ENCODE measurements at places on chromosomes 12 and 14. TPM values are rescaled to one million over a fixed set of nuclear protein-coding genes. Genes with fewer than 3 reads are reported as not detected.

CS gene
- total RNA-seq, result 799 TPM

- DNase-seq, result peak; percentile 79
These were observed 21.7 kb upstream of the VPS37B start for GRCh38 chr12:122917507-122918121.

- DNase-seq, result no peak
These were observed 24.4 kb upstream of the CRACR2A start for GRCh38 chr12:3777206-3777809.

- DNase-seq, result no peak
These were observed 87.9 kb upstream of the PTPRQ start for GRCh38 chr12:80356097-80356496.

DNA sequence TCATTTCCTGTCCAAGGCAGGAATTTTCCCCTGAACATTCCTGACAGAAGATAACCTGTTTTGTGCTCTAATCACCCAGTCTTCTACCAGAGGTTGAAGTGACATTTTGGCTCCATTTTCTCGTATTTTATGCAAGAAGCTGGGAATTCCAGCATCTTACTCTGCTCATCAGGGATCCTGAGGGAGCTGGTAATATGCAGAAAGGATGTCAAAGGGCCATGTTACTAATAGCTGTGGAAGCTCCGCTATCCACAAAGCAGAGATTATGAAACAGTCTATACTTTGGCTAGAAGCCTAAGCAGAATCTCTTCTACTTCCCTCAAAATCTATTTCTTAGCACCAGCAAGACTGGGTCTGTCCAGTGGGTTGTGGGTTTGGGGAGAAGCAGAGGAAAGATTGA is 613.0 kb downstream of the DIO2 start:
- no peak for DNase-seq

GRCh38 chr12:93746572-93747168 is 69.5 kb downstream of the CRADD start:
- DNase-seq, result no peak

- DNase-seq, result peak; percentile 84
These were observed 103.4 kb upstream of the MAP1LC3B2 start for GRCh38 chr12:116455540-116456329.

DNA sequence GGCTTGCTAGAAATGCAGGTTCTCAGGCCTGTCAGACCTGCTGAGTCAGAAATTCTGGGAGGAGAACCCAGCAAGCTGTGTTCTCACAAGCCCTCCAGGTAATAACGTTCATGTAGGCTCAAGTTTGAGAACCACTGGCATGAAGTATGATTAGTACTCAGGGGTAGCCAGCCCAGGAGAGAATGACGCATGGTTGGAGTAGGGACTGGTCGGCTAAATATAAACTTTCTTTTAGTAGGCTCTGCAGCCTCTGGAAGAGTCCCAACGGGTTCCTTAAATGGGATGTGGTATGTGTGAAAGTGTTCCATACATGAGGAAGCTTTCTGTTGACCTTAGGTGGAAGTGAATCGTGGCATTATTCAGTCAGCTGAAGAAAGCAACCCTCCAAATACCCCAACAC is 209.3 kb downstream of the SLC41A2 start:
- DNase-seq, result no peak

DNA sequence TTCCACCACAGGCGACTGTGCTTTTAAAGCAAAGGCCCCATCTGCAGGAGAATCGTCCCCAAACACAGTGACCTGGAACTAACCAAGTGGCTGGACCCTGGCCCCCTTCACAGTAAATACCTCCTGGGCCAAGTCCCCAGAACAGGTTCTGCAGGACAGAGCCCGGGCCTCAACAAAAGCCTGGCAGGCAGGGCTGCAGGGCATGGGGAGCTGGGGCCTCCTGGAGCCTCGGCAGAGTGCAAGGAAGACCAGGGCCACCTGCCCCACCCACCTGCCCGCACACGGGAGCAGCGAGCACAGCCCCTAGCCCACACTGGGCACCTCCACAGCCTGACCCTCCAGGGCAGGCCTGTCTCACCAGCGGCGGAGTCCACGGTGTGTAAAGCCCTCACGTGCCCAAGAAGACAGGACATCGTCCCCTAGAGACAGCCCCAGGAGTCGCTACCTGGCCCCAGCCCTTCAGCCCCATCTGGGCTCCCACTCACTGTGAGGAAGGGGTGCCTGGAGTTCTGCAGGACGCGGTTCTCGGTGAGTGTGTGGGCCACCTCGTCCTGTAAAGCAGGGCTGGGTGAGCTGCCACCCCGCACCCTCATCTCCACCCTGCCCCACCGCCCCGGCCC is 21.0 kb downstream of the AKT1 start:
- DNase-seq, result no peak
